Large intestine (tissue), 12 donors: ENCODE measurements at places on chromosomes 12 and 14.

GRCh38 chr14:67358924-67359774, 455 bp downstream of the ATP6V1D start:
- peak; percentile 37 for DNase-seq
- no peaks in the 10 kb centered on the region for H3K36me3 ChIP-seq
- peaks cover 13% of the 10 kb centered on the region for H3K4me1 ChIP-seq
- no peaks in the 10 kb centered on the region for H3K27me3 ChIP-seq
- H3K27ac ChIP-seq, result peak overlapping the region; percentile 59

DNA sequence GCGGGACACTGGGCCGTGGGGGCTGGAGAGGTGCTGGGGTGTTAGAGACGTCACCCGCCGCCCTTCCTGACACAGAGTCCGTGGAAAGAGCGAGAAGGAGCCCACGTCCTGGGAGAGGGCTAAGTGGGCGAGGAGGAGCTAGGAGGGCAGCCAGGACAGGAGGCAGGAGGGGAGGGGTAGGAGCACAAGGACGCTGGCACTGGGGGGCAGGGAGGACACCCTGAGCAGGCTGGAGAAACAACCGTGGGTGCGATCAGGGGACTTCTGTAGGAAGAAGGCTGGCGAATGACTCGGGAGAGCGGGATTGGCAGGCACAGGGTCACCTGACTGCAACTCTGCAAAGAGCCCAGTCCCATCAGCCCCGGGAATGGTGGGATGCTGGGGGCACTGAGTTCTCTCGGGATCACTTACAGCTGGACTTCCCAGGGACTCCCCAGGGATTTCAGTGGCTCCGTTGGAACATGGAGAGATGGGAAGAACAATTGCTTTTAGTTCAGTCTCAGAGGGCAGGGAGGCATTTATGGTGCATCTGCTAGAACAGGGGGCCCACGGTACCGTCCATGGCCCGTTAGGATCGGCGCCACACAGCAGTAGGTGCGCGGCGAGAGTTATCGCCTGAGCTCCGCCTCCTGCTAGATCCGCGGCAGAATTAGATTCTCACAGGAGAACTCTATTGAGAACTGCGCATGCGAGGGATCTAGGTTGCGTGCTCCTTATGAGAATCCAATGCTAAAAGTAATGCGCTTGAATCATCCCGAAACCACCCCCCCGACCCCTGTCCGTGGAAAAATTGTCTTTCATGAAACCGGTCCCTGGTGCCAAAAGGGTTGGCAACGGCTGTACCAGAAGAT, 24.3 kb downstream of the UBR7 start:
- DNase-seq, result no peak
- H3K4me1 ChIP-seq, result peaks cover 5% of the 10 kb centered on the region
- H3K27me3 ChIP-seq, result peaks cover 18% of the 10 kb centered on the region
- H3K36me3 ChIP-seq, result peaks cover 19% of the 10 kb centered on the region

- no peaks in the 10 kb centered on the region for H3K4me1 ChIP-seq
- no peak overlapping the region for H3K27ac ChIP-seq
- no peak overlapping the region for H3K4me3 ChIP-seq
- H3K27me3 ChIP-seq, result no peaks in the 10 kb centered on the region
- H3K36me3 ChIP-seq, result no peaks in the 10 kb centered on the region
- no peak for DNase-seq
Measured at GRCh38 chr12:16504200-16504599, 101.8 kb downstream of the LMO3 start.

GRCh38 chr12:32010631-32011336, 51.6 kb downstream of the RESF1 start:
- no peak for DNase-seq
- H3K27ac ChIP-seq, result no peak overlapping the region
- H3K36me3 ChIP-seq, result no peaks in the 10 kb centered on the region
- H3K27me3 ChIP-seq, result no peaks in the 10 kb centered on the region
- no peak overlapping the region for H3K4me3 ChIP-seq

- no peak overlapping the region for H3K27ac ChIP-seq
- DNase-seq, result no peak
- no peak overlapping the region for H3K4me3 ChIP-seq
- no peaks in the 10 kb centered on the region for H3K36me3 ChIP-seq
- peaks cover 8% of the 10 kb centered on the region for H3K4me1 ChIP-seq
- H3K27me3 ChIP-seq, result peaks cover 58% of the 10 kb centered on the region
Measured at GRCh38 chr14:28784096-28785048, 17.8 kb downstream of the FOXG1 start.

DNA sequence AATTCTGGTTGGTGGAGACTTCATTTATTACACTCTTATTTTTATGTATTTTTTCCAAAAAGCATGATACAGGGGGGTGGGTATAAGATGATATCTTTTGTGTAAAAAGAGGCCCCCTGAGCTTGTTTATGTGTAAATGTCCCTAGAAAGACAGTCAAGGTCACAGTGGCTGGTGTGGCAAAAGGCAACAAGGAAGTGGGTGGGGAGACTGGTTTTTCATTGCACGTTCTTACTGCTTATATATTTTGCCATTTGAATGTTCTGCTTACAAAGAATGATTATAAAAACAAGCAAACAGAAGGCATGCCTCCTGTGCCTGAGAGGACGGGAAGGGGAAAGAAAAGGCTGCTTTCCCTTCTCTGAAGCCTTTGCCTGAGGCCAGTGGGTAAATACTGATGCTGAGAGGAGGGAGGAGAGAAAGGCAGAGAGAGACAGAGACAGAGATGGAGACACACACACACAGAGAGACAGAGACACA, 24.1 kb upstream of the ADIPOR2 start:
- H3K27me3 ChIP-seq, result no peaks in the 10 kb centered on the region
- H3K4me3 ChIP-seq, result no peak overlapping the region
- H3K27ac ChIP-seq, result peak overlapping the region; percentile 69
- no peak for DNase-seq

GRCh38 chr14:23481362-23481970, 12.0 kb downstream of the NGDN start:
- no peaks in the 10 kb centered on the region for H3K27me3 ChIP-seq
- no peak overlapping the region for H3K4me3 ChIP-seq
- DNase-seq, result peak; percentile 14
- no peak overlapping the region for H3K27ac ChIP-seq
- H3K36me3 ChIP-seq, result peaks cover 37% of the 10 kb centered on the region

DNA sequence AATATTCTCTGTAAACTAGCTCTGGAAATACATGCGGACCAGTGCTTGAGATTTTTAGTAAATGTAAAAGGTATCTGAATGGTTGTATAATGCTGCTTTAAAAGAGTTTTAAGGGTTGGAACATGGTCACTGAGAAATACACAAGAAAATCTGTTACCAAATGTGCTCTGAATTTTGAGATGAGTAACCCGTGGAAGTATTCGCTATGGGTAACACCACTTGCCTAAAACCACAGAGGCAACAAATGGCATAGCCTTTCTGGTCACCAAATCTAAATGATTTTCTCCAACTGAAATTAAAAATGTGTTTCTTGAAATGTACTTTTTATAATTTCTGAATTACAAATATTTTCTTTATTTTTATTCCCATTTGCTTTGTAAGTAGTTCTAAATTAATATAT, 745.7 kb downstream of the DIO2 start:
- no peaks in the 10 kb centered on the region for H3K27me3 ChIP-seq
- no peaks in the 10 kb centered on the region for H3K36me3 ChIP-seq
- peaks cover 4% of the 10 kb centered on the region for H3K4me1 ChIP-seq
- H3K27ac ChIP-seq, result no peak overlapping the region
- no peak overlapping the region for H3K4me3 ChIP-seq

- peak; percentile 57 for DNase-seq
- H3K36me3 ChIP-seq, result peaks cover 15% of the 10 kb centered on the region
- H3K4me1 ChIP-seq, result peaks cover 65% of the 10 kb centered on the region
- peak overlapping the region; percentile 94 for H3K27ac ChIP-seq
- no peak overlapping the region for H3K4me3 ChIP-seq
Measured at GRCh38 chr12:53052419-53053217, 2.8 kb downstream of the TNS2 start.

- H3K27me3 ChIP-seq, result no peaks in the 10 kb centered on the region
- no peaks in the 10 kb centered on the region for H3K4me1 ChIP-seq
- H3K36me3 ChIP-seq, result no peaks in the 10 kb centered on the region
- no peak overlapping the region for H3K4me3 ChIP-seq
- no peak for DNase-seq
Measured at GRCh38 chr12:26734510-26735248, 98.3 kb downstream of the ITPR2 start.

DNA sequence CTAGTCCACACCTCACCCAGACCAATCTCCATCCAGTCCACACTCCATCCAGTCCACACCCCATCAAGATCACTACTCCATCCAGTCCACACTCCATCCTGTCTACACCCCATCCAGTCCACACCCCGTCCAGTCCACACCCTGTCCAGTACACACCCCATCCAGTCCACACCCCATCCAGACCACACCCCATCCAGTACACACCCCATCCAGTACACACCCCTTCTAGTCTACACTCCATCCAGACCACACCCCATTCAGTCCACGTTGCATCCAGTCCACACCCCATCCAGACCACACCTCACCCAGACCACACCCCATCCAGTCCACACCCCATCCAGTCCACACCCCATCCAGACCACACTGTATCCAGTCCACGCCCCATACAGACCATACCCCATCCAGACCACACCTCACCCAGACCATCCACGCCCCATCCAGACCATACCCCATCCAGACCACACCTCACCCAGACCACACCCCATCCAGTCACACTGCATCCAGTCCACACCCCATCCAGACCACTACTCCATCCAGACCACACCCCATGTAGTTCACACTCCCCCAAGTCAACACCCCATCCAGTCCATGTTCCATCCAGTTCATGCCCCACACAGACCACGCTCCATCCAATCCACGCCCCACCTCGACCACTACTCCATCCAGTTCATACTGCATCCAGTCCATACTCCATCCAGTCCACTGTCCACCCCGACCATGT, 116.6 kb upstream of the RTL1 start:
- H3K36me3 ChIP-seq, result no peaks in the 10 kb centered on the region
- DNase-seq, result no peak
- no peak overlapping the region for H3K4me3 ChIP-seq
- H3K27me3 ChIP-seq, result no peaks in the 10 kb centered on the region
- H3K27ac ChIP-seq, result no peak overlapping the region
- no peaks in the 10 kb centered on the region for H3K4me1 ChIP-seq

GRCh38 chr14:34966413-34966812, 16.4 kb upstream of the SRP54 start:
- no peak overlapping the region for H3K27ac ChIP-seq
- H3K27me3 ChIP-seq, result no peaks in the 10 kb centered on the region
- H3K36me3 ChIP-seq, result peaks cover 11% of the 10 kb centered on the region
- DNase-seq, result no peak
- H3K4me3 ChIP-seq, result no peak overlapping the region

DNA sequence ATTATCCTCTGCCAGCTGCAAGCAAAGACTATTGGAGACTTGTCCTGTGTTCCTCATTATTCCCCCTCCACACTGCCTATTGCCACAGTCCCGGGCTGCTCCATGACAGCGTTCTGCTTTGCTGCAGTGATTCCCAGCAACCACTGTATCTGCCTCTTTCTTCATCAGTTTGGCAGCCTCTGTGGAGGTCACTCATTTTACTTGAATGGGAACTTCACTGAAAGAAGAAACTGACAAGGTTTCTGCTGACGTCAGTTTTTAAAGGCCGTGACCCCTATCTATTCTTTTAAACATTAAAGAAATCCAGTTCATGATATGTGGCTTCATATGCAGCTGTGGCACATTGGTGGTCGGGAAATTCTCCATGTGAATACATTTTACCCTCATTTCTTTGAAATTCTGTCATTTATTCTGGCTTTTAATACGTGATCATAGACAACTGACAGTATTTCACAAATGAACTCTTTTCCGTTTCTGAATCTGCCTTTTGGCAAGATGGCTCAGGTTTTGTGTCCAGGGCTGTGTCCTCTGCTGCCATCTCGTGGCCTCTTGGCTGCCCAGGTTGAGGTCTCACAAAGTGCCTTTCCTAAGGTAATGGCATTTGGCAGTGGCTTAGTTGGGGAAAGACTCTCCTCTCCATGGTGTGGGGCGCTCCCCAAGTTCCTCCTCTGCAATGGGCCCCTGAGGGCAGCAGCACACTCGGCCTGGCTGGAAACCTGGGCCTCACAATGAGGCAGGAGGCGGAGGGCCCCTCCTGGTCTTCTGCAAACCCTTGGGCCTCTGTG, 5.8 kb downstream of the TMEM253 start:
- peaks cover 53% of the 10 kb centered on the region for H3K4me1 ChIP-seq
- peak overlapping the region; percentile 30 for H3K27ac ChIP-seq
- H3K36me3 ChIP-seq, result no peaks in the 10 kb centered on the region
- peak; percentile 79 for DNase-seq
- H3K4me3 ChIP-seq, result no peak overlapping the region
- no peaks in the 10 kb centered on the region for H3K27me3 ChIP-seq

- no peaks in the 10 kb centered on the region for H3K4me1 ChIP-seq
- no peak overlapping the region for H3K4me3 ChIP-seq
- H3K36me3 ChIP-seq, result no peaks in the 10 kb centered on the region
- peaks cover 47% of the 10 kb centered on the region for H3K27me3 ChIP-seq
Measured at GRCh38 chr12:113060336-113060960, 3.9 kb downstream of the DTX1 start.

GRCh38 chr12:89243771-89244170, 108.5 kb downstream of the DUSP6 start:
- H3K27ac ChIP-seq, result no peak overlapping the region
- H3K36me3 ChIP-seq, result no peaks in the 10 kb centered on the region
- no peak overlapping the region for H3K4me3 ChIP-seq
- H3K4me1 ChIP-seq, result no peaks in the 10 kb centered on the region

- H3K4me1 ChIP-seq, result no peaks in the 10 kb centered on the region
- DNase-seq, result no peak
- no peak overlapping the region for H3K4me3 ChIP-seq
- no peaks in the 10 kb centered on the region for H3K36me3 ChIP-seq
- H3K27ac ChIP-seq, result no peak overlapping the region
- H3K27me3 ChIP-seq, result peaks cover 3% of the 10 kb centered on the region
Measured at GRCh38 chr12:104649217-104649824, 192.6 kb downstream of the CHST11 start.

DNA sequence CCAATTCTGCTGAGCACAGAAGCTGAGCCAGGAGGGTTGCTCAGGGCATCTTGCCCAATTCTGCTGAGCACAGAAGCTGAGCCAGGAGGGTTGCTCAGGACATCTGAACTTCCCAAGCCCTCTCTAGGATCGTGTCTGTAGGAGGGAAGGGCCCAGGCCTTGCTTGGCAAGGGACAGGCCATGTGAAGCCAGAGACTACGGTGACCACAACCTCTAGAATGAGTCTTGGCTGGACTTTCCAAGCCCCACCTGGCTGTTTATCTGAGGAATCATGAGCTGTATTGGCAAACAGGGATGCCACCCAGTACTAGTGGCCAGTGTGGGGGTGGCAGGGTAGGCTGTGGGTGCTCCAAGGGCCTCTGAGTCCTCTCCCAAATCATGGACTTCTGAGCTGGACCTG, 7.7 kb upstream of the SERPINA6 start:
- no peaks in the 10 kb centered on the region for H3K27me3 ChIP-seq
- H3K4me1 ChIP-seq, result peaks cover 3% of the 10 kb centered on the region
- DNase-seq, result no peak
- no peaks in the 10 kb centered on the region for H3K36me3 ChIP-seq
